ENCODE measurements at places on chromosomes 5 and 9.

DNA sequence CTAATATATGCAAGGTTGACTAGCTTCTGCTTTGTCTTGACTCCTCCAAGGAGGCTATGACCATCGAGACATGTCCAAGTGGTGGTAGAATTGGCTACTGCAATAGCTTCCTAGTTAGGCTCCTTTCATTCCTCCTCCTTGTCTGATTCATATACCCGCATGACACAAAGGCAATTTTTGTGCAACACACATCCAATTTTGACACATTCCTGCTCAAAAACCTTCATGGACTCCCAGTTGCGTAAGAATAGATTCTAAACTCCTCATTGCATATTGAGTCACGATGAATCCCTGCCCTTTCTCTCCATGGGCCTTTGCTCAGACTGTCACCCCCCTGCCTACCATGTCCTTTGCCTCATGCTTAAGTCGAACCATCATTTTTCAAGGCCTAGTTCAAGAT is 344.5 kb downstream of the ACTL7B start:
- peak; percentile 86 for ATAC-seq

GRCh38 chr9:70147651-70148050 is 104.0 kb downstream of the MAMDC2 start:
- ATAC-seq, result no peak

- no peak for ATAC-seq
Measured at GRCh38 chr9:82903503-82903902, 159.4 kb downstream of the RASEF start.

- ATAC-seq, result peak; percentile 69
Measured at GRCh38 chr9:110767559-110768063, 99.0 kb downstream of the MUSK start.

DNA sequence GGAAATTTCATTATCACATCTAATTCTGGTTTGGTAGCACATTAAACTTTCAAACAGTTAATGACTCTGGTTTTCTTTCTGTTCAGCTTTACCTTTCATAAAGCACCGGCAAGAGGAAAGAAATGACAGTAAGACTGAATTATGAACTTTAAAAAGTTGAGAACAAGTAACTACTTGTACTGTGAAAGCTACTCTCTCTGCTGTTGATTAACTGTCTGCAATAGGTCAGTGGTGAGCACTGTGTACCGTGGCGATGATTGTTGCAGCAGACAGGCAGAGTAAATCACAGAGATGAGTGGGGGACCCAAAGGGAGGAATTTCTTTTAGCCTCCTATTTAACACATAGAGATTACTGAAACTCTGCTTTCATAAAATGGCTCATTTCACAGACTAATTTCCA is 74.0 kb upstream of the MEF2C start:
- no peak for ATAC-seq

DNA sequence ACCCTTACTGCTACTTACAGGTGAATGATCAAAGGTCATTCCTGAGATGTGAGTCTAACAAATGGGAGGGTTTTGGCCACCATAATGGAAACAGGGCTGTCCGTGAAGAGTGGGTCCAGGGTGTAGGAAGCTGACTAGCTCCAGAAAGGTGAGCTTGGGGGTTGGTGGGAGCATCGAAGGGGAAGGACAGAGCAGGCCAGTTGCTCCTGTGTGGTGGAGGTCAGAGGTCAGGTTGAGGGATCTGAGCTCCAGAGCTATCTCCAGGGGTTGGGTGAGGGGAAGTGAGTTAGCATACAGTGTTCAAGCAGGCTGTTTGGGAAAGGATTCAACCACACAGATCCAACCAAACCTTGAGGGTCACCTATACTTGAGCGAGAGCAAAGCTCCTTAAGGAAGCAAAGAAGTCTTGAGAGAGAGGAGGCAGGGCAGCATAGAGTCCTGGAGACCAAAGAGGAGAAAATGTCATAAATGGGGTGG is 18.7 kb upstream of the GLDC start:
- ATAC-seq, result no peak

- ATAC-seq, result no peak
Measured at GRCh38 chr9:111037356-111037707, 938 bp downstream of the LPAR1 start.

GRCh38 chr5:13987843-13988464 is 43.5 kb upstream of the DNAH5 start:
- ATAC-seq, result peak; percentile 66

DNA sequence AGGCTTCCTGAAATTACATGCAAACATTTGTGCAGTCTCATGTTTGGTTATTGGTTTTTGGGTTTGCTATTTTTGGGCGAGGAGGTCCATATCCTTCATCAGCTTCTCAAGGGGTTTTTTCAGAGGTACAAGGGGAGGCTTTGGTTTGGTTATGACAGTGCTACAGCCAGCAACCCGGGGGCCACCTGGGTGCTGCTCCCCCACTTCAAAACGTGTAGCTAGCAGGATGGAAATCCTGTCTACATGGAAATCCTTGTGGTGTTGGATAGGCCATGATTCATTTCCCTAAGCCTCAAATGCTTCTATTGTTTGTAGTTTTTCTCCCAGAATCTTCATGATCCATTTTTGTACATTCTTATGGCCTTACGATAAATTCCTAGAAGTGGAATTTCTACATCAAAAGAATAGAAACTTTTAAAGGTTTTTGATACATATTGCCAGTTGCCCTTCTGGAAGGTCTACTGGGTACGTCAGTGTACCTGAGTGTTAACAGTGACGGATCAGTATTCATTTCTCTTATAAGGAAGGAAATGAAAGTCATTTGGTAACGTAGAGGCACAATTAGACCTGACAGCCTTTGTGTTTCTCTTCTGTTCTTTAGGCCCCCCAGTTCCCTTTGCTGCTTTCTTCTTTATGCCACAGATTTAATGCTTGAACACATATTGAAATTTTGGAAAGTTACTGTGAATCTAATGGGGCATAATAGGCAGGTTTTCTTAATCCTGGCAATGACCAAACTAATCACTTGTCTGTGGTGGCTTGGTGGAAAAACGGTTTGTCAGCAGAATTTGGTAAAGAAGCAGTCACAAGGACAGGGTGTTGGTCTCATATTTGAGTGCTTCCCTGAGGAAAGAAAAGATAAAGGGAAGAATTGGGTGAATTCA is 69.7 kb upstream of the ABL1 start:
- no peak for ATAC-seq

- ATAC-seq, result no peak
Measured at GRCh38 chr5:130171699-130172098, 267.4 kb downstream of the CHSY3 start.

GRCh38 chr5:90133941-90134340 is 275.6 kb downstream of the CETN3 start:
- no peak for ATAC-seq

GRCh38 chr9:131594906-131595665 is 49.8 kb downstream of the PRRT1B start:
- peak; percentile 18 for ATAC-seq

DNA sequence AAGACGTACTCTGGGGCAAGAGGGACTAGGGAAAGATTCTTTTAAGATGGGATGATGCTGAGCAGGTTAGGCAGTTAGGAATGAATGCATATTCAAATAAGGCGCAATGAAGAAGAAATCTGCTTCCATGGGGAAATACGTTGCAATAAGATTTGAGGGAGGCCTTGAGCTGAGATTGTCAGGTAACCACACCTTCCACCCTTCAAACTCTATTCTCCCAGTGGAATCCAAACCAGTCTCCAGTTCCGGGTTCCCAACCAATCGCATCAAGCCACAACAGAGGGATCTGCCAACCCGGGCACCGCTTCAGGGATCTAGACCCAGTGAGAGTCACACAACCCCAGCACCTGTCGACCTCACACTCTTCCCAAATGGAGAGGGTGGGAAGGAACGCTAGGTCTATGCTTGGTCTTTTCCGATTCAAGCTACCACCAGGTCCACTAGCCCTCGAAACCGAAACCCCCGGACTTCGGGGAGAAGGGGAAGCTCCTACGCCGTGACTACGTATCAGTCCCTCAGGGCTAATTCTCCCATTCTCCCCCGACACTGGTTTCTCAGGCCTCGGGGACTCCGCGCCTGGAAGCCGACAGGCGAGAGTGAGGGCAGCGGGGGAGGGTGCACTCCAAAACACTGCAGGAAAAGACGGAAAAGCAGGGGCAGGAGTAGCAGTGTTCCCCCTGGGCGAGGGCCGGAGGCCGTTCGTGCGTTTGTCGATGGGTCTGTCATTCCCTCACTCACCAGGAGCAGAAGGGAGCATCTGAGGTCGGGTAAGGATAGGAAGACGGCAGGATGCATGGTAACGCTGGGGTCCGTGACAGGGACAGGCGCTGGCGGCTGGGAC is 534 bp downstream of the ERP44 start:
- no peak for ATAC-seq

GRCh38 chr5:1381370-1382247 is 36.7 kb upstream of the CLPTM1L start:
- no peak for ATAC-seq

DNA sequence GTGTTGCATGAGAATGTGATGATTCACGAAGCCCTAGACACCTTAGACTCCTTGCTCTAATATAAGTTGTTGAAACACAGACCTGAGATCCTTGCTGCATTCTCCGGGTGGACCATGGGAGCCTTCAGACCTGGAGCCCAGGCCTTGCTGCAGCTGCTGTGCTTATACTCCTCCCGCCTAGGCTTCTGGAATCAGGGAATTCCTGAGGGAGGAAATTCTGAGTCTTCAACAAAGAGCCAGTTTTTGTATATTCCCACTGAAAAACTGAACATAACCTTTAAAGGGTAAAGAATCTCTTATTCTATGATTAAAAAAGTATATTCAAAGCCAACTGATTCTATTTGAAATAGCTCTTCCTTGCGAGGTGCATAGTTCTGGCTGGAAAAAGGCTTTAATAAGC is 245.1 kb upstream of the ELAVL2 start:
- ATAC-seq, result peak; percentile 15
